ENCODE measurements at places on chromosomes 5 and 9. TPM values are rescaled to one million over a fixed set of nuclear protein-coding genes. Genes with fewer than 3 reads are reported as not detected.

DNA sequence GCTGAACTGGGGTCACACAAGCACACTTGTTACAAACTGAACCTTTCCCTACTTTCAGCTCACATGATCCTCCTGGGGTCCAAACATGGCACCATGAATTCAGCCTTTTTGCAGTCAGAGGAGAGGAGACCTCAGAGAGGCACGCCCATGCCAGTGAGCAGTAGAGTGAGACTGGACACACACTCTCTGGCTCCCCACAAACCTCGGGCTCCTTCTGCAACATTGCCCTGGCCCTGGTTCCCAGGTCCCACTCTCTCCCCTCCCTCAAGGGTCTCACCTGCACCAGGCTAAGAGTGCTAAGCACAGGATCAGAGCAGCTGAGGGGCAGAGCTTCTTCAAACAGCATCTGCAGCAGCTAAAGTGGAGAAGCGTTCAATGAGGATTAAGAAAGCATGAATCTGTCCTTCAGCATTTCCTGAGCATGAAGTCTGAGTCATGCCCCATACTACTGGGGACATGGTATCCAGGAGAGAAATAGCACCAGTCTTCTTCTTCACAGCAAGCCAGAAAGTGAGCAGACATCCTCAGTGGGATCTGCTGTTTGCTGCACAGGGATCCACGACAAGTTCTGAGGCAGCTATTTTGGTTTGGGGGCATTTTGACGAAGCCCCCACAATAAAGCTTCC, 27.2 kb downstream of the SLC35A4 start:
- H3K4me1 ChIP-seq: no peaks in the 10 kb centered on the region
- no peak overlapping the region for H3K27ac ChIP-seq
- no peaks in the 10 kb centered on the region for H3K27me3 ChIP-seq
- H3K36me3 ChIP-seq: no peaks in the 10 kb centered on the region
- no peak for DNase-seq

Gene MEGF10
- 0.74 TPM for total RNA-seq

DNA sequence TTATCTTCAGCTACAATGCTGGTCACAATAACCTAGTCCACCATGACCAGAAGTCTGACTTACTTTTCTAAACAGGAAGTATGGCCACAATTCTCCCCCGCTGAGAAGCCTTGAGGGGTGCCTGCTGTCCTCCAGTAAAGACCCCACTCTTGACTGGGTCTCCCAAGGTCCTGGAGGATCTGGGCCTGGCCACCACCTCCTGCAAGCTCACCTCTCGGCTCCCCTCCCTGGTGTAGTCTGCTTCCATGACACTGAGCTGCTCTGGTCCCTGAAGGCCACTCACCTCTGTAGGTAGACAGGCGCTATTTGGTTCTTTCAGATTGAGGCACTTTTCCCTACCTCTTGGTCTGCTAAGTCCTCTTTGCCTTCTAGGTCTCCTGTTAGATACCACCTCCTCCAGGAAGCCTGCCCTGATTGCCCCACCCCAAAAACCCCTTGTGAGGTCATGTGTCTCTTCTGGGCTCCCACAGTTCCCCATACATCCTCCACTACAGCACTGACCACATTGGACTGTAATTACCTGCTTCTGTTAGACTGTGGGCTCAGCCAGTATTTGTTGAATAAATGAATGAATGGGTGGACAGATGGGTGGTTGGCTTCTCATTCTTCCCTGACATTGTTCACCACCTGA, 62.6 kb upstream of the IER5L start:
- no peaks in the 10 kb centered on the region for H3K36me3 ChIP-seq
- H3K27me3 ChIP-seq: no peaks in the 10 kb centered on the region
- peaks cover 20% of the 10 kb centered on the region for H3K4me1 ChIP-seq
- H3K27ac ChIP-seq: peak overlapping the region; percentile 87
- H3K4me3 ChIP-seq: no peak overlapping the region

DNA sequence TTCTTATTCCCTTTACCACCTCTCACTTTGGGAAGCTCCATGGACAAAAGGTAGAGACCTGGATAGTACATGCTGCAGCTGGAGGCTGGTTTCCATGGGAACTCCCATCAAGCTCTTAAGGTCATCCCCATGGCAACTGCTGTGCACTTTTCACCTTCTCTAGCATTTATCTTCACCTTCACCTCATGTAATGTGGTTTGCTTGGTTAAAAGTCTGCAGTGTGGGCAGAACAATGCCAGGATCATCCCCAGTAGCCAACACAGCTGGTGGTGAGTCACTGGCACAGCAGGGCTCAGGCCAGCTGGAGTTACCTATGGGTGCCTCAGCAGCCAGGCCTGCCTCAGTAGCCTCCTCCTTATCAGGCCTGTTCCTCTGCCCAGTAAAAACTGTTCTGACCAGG, 210.5 kb downstream of the GRIA1 start:
- H3K4me3 ChIP-seq: no peak overlapping the region
- H3K27ac ChIP-seq: no peak overlapping the region
- no peaks in the 10 kb centered on the region for H3K36me3 ChIP-seq
- H3K4me1 ChIP-seq: no peaks in the 10 kb centered on the region

Gene FBN2
- total RNA-seq: 0.49 TPM

Gene EPB41L4B
- total RNA-seq: 4.7 TPM

DNA sequence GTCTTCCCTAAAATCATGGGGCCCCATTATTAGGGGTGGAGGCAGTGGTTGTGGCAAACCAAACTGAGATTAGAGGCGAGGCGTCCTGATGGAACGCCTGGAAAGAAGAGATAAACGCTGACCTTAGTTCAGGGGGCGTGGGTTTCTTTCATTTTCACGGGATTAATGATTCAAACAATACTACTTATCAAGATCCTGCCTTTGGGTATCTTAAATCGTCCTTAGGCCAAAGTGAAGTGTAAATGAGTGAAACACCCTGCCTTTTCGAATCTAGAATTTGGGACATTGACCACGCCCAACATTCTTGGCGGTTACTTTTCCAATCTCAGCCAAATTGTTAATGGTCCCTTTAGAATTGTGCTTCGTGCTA, 1.0 kb upstream of the UBTD2 start:
- DNase-seq: no peak
- H3K27me3 ChIP-seq: no peaks in the 10 kb centered on the region
- no peaks in the 10 kb centered on the region for H3K36me3 ChIP-seq
- H3K4me1 ChIP-seq: peaks cover 20% of the 10 kb centered on the region
